ENCODE measurements at places on chromosomes 4 and X.

- DNase-seq, result no peak
These were observed 154.5 kb upstream of the SLC4A4 start for GRCh38 chr4:71184195-71184781.

- no peak for DNase-seq
These were observed 13.7 kb upstream of the KCTD8 start for GRCh38 chr4:44462259-44462658.

DNA sequence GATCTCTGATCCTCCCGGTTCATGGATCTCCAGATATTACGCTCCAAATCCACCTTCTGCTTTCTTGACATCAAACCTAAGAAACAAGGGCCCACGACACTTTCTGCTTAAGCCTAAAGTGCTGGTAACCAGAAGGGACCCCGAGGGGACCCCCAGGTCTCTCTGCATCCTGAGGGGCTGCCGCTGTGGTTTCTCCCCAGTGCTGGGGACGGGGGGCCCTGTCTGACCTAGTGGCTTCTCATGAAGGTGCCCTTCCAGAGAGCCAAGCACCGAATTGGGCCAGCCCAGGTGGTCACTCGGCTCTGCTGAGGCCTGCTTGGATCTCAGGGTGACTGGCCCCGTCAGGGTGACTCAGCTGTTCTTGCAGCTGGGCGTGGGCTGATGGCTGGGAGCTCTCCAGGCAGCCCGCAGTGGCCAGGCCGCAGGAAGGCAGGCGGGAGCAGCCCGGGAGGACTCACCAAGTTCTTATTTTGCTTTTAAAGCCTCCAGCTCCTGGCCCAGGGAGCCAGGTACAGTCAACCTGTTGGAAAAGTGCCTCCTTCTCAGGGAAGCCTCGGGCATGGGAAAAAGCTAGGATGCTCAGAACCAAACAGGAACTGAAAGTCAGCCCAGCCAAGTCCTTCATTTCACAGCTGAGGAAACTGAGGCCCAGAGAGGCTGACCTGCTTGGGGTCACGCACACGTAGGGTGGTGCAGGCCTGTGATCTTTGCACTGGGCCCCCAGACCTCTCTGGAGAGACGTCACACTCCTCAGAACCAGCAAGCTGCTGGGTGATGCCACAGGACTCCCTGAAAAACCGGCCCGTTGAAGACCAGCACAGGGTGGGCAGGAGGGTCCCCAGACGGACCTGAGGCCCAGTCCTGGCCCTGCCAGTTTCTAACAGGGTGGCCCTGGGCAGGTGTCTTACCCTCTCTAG, 16.7 kb downstream of the BLOC1S4 start:
- no peak for DNase-seq

- no peak for DNase-seq
These were observed 172.8 kb upstream of the CXCL13 start for GRCh38 chr4:77432717-77433417.

GRCh38 chrX:45747905-45748304, 547.2 kb upstream of the DIPK2B start:
- no peak for DNase-seq

- DNase-seq, result no peak
These were observed 6.2 kb upstream of the PUDP start for GRCh38 chrX:7154041-7154597.

DNA sequence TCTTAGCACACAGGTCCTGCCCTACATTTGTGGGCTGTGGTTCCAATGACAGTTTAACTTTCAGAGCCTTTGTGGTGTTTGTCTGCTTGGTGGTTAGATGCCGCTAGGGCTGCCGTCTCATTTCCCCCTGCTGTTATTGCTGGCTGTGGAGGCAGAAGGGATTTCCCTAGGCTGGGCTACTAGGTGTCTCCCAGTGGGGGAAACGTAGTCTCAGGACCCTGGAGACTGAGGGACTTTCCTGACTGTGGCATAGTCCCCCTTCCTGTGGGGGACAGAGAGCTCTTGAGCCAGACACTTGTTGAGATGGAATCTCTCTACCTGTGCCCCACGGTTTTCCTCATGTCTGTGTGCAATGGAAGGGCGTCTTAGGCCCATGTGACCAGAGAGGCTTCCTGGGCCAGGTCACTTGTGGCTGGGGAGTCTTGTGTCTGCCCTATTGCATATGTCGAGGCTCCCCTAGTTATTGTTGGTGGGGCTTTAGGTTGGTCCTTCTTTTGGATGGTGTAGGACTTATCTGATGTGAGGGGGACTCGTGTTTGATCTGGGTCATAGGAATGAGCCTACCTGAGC, 68.2 kb downstream of the ARHGAP10 start:
- DNase-seq, result peak; percentile 35

GRCh38 chr4:79042079-79042674, 102.9 kb upstream of the PAQR3 start:
- no peak for DNase-seq

DNA sequence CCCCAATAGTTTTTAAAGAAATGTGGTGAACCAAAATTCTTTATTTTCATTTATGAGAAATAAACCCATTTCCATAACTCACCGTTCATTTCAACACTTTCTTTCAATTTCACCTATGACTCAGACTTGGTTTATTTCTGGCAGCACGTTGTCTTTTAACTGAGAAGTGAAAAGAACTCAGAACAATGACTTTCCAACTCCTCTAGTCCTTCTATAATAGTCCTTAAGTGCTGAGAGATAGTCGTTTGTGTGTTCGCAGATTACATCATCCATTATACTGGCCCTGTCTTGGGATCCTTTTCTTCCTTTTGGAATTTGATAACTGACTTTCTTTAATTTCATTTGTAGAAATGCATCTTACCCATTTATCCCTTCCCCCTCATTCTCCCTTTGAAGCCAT, 113.6 kb downstream of the GLUD2 start:
- no peak for DNase-seq

DNA sequence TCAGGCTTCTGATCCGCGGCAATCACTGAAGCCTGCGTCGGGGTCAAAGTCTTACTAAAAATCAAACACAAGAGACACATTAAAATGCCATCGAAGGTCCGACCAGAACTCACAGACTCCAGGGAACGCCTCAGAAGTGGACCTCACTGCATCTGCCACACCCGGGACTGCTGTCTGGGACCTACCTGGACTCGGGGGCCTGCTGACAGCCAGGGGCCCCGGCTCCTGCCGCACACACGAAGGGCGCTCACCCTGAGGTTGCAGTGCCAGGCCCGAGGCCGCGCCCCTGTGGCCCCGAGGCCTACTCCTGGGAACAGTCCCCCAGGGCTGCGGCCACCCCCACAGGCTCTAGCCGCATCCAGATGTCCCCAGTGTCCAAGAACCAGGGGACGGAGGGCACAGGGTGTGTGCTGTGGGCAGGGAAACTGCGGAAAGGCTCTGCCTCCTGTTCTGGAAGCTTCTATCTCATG, 7.4 kb downstream of the CTBP1 start:
- DNase-seq, result no peak

GRCh38 chr4:168119100-168119499, 26.8 kb downstream of the ANXA10 start:
- DNase-seq, result no peak

DNA sequence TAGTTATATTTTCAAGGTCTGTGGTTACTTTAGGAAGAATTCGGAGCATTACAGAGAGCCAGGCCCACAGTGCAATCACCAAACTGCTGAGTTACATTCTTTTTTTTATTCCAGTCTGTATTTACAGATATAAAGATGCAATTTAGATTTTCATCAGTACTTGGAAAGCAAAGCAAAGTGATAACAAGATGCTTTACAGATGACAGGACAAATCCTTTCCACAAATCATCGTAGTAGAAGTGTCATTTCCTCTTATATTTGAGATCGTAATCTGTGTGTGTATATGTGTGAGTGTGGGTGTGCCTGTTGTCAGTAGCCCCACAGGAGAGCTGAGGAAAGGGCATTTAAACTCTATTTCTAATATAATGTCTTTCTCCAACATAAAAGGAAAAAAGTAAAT, 1893.7 kb downstream of the STIM2 start:
- no peak for DNase-seq

GRCh38 chrX:93422693-93423092, 250.7 kb downstream of the NAP1L3 start:
- DNase-seq, result no peak

DNA sequence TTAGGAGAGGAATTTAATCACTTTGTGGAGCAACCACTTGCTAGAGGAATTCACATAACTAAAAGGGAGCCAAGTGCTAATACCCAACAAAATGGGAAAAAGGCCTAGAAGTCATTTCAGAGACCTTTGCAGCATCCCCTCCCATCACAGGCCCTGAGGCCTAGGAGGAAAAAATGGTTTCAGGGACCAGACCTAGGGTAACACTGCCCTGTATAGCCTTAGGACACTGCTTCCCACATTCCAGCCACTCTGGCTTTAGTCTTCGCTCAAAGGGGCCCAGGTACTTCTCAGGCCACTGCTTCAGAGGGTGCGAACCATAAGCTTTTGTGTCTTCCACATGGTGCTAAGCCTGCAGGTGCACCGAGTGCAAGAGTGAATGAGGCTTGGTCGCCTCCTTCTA, 19.1 kb downstream of the SPANXN2 start:
- no peak for DNase-seq

- no peak for DNase-seq
These were observed 42.9 kb downstream of the DCTD start for GRCh38 chr4:182874304-182874751.

DNA sequence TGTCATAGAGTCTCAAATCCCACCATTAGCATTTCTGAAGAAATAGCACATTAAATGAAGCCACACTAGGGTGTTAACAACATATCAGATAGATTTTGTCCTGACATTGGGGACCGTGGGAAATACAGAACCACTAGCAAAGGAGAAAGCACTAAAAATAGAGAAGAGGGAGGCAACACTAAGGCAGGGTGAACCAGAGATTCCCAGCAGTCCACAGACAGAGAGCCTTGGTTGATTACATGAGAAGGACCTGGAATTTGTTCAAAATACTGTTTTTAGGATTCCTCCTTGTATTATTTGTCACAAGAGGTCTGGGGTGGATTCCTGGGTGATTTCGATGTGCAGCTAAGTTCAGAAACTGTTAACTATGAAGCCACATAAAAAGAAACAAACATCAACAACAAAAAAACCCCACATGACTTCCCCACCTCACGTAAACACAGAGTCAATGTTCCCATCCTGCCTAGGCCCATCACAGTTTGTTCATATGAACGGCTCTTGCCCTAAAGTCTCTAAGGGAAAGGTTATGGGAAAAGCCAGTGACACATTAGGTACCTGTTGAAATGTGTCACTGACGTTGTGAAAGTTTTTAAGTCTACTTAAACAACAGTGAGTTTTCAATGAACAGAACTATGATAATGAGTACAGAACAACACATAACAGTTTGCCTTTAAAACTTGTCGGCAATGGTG, 23.6 kb upstream of the GRSF1 start:
- no peak for DNase-seq

DNA sequence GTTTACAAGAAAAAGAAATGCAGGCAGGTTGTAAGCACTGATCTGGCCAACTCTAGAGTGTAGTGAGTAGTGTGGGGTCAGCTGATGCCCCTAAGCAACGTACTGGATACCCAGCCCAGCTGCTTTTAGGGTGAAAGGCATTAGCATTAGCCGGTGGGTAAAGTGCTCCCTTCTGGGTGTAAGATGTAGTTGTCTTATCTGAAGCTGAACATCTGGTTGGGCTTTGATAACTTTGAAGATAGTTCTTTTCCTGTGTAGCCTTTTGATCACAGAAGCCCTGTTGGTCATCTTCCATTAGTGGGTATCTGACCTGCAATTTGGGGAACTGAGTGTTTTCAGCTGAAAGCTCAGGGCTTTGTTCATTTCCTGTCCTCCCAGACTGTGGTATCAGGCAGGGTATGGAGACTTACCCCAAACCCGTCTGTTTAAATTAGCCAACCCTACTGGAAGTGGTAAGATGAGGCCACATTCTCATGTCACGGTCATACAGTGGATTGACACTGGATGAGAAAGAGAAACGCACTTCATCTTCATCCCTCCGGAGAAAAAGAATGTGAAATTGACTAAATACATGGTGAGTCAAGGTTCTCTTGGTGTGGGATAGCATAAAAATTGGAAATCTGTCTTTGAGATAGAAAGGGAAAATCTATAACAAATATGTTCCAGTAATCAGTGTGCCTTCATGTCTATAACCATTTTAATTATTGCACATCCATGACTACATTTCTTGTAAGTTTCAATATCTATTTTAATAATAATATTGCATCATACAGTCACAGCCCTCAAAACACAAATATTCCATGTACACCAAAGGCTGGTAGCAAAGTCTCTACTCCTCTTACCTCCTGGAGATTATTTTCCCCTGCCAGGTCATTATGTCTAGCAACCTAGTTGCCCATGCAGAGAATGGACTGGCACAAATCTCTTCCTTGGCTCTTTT, 8.7 kb downstream of the RHOH start:
- no peak for DNase-seq

GRCh38 chr4:38704622-38705154, 40.7 kb downstream of the KLF3 start:
- DNase-seq, result no peak

GRCh38 chr4:184792334-184792733, 33.4 kb downstream of the ACSL1 start:
- no peak for DNase-seq

DNA sequence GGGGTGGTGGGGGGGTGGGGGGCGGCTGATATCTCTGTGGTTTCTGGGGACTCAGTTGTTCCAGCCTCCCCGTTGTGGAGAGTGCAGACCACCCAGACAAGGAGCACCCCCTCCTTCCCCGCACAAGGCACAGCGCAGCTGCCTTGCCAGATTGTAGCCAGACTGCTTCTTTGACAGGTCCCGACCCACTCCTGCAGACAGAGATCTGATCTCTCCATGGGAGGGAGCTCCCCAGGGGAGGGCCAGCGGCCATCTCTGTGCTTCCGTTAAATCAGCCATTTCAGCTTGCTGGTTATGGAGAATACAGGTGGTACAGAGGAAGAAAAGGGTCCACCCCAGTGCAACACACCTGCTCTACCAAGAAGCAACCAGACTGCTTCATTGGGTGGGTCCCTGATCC, 80.8 kb downstream of the FGF16 start:
- DNase-seq, result no peak

DNA sequence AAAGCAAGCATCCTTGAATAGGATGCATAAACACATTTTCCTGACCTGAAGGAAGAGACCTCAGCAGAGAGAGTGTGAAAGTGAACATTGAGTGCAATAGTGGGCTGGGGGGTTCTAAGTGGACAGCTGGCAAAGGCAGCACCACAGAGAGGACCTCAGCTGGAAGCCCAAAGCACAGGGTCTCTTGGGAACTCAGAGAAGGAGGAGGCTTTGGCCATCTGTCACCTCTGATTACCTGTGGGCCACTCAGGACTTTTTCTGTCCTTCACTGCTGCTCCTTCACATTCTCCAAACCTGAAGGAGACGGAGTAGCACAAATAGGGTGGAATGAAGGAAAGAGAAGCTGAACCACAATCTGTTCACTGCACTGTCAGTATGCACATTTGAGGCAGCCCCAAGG, 37.9 kb upstream of the FAT4 start:
- no peak for DNase-seq

DNA sequence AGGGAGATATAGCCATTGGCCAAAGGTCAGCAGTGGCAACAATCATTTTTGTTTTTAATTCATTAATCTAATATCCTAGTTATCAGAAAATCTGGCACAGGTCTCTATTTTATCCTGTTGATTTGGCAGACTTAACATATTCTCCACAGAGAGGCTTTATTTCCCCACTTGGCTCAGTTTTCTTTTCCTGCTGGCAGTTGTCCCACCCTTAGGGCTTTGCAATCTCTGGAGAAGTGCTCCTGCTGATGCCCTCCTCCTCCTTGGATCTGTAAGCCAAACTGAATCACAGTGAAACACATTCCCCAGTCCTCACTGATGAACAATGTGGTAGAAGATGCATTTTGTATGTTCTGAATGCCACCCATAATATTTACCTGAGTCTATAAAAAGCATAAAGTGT, 889.7 kb downstream of the PDHA2 start:
- DNase-seq, result no peak

GRCh38 chr4:137558951-137559350, 26.7 kb upstream of the PCDH18 start:
- no peak for DNase-seq

Measured in activated effector memory CD4-positive, alpha-beta T cell treated with Interleukin-2 at 50 U/mL for 16 hours (primary cell).